NCI-H2029 treated with DMSO at 0.1 percent for 48 hours (cell line): ENCODE measurements at places on chromosomes 7 and 10.

DNA sequence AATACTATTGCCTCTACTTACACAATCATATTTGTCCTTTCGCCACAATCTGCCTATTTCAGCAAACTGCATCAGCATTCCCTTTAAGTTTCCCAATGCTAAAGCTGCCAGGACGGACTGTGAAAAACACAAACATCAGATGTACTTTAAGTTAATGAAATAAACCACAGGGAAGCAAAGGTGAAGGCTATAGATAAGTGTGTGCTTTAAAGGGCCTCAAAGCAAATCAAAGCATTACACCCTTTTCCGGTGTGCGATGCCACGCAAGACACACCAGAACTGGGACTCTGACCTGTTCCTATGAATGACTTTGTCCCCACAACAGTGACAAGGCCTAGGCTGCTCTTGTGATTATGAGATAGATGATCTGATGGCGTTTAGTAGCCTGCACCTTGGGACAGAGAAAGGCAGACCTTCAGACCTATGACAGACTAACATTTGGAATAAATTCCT, 23.4 kb downstream of the SLC26A3 start:
- DNase-seq: no peak

DNA sequence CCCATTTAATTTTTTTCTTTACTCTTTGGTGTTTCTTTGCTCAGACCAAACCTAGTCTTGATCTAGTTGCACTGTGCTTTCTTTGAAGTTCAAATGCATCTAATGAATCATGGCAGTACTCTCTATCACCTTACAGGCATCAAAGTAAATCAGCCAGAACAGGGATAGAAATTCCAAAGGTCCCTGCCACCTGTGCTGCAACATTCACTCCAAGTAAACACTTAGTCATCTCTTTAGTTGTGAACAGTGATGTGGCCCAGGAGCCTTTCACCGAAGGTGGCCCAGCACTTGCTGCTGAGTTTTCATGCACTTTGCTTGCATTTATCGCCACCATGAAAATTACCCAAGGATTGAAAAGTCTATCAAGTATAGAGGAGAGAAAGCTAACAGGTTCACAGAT, 314.1 kb upstream of the ETV1 start:
- DNase-seq: no peak

DNA sequence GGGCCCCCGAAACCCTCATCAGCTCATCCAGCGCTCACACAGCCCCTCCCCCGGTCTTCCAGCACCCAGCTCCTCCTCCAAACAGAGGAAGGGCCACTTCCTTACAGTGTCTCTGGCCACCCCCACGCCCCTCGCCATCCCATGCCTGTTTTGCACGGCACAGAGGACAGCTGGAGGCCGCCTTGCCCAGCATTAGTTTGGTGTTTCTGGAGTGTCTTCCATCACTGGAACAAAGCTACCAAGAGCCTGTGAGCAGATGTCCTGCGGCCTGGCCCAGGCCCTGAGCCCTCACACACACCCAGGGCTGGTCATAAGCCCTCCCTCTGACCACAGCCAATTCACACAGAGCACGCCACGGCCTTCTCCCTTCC, 82.3 kb downstream of the MAD1L1 start:
- no peak for DNase-seq

- DNase-seq: no peak
Measured at GRCh38 chr10:22246680-22247391, 29.0 kb upstream of the EBLN1 start.

- DNase-seq: no peak
Measured at GRCh38 chr10:114362826-114363355, 41.4 kb downstream of the AFAP1L2 start.

GRCh38 chr10:114283091-114283490, 44.0 kb downstream of the VWA2 start:
- DNase-seq: no peak

GRCh38 chr10:110009736-110010475, 2.1 kb downstream of the ADD3 start:
- no peak for DNase-seq

DNA sequence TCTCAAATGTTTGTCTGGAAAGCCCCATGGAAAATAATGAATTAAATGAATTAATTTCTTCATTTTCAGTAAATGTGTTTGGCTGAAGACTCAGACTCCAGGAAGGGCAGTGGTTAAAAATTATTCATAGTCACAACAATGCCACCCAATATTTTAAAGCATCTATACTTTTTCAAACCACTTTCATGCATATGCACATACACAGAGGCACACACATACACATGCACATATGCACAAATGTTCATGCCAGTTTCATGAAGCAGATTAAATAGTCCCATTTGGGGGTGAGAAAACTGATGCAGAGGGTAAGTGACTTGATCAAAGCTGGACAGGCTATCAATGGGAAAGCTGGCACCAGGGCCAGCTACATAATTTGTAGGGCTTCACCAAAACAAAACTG, 1.4 kb upstream of the PLA2G12B start:
- DNase-seq: no peak

GRCh38 chr7:116393654-116394053, 105.9 kb upstream of the CAV2 start:
- DNase-seq: no peak

GRCh38 chr7:158445421-158446175, 142.0 kb downstream of the PTPRN2 start:
- DNase-seq: no peak

GRCh38 chr7:98252425-98253054, 508 bp upstream of the TECPR1 start:
- peak; percentile 38 for DNase-seq

GRCh38 chr10:62582804-62583208, 208.6 kb downstream of the ZNF365 start:
- no peak for DNase-seq

DNA sequence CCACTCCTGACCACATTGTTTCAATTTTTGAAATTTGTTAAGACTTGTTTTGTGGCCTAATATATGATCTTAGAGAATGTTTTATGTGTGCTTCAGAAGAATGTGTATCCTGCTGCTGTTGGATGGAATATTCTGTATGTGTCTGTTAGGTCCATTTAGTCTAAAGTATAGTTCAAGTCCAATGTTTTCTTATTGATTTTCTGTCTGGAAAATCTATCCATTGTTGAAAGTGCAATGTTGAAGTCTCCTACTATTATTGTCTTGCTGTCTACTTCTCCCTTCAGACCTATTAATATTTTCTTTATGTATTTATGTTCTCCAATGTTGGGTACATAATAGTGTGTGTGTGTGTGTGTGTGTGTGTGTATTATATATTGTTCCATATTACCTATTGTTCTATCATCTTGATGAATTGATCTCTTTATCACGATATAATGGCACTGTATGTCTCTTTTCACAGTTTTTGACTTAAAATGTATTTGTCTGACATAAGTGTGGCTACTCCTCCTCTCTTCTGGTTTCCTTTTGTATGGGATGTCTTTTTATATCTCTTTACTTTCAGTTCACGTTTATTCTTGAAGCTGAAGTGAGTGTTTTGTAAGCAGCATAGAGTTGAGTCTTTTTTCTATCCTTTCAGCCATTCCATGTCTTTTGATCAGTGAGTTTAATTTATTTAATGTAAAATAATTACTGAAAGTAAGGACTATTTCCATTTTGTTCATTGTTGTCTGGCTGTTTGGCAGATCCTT, 61.3 kb downstream of the AKR1D1 start:
- no peak for DNase-seq

- DNase-seq: no peak
Measured at GRCh38 chr10:86828145-86828544, 71.7 kb downstream of the BMPR1A start.

DNA sequence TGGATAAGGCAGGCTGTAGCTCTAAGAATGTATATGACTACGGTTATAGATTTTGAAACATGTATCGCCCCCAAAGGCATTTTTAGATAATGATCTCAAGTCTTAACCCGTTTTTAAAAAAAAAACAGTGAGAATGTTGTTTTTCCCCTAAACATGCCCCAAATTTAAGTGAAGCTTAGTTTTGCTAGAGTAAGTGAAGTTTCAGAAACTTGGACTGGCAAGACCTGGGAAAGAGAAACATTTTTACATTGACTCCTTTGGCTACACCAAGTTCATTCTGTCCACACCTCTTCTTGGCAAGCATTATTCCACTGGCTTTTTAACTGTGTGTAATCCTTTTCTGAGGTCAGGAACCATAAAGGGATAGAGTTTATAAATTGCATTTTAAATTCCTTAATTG, 216.7 kb upstream of the CELF2 start:
- DNase-seq: no peak

DNA sequence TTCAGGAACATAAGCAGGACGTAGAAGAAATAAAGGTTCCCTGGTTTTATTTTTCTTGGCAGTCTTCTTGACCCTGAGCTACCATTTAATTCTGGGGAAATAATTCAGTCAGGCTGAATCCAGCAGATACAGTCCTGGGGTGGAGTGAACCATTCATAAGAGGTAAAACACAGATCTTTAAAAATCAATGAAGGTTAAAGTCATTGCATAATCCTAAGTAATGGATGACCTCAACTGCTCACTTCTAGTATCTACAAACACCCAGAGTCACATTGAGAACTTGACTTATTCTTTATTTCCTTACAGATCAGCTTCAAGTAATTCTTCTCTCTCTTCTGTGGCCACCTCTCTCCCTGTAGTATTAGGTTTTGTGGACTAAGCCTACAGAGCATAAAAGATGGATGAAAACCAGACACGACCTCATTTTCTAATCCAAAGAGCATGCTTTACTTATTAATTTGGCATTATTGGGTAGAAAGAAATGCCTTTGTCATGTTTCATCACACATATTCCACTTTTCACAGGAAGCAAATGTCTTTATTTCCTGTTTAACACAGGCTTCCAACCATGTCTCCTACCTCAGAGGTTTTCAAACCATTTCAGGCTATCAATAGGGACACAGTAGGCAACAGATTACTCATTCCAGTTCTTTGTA, 182.3 kb upstream of the IMMP2L start:
- DNase-seq: no peak

- DNase-seq: no peak
Measured at GRCh38 chr10:101611096-101611905, 23.2 kb downstream of the DPCD start.

GRCh38 chr7:47801423-47801822, 146.8 kb downstream of the PKD1L1 start:
- no peak for DNase-seq

DNA sequence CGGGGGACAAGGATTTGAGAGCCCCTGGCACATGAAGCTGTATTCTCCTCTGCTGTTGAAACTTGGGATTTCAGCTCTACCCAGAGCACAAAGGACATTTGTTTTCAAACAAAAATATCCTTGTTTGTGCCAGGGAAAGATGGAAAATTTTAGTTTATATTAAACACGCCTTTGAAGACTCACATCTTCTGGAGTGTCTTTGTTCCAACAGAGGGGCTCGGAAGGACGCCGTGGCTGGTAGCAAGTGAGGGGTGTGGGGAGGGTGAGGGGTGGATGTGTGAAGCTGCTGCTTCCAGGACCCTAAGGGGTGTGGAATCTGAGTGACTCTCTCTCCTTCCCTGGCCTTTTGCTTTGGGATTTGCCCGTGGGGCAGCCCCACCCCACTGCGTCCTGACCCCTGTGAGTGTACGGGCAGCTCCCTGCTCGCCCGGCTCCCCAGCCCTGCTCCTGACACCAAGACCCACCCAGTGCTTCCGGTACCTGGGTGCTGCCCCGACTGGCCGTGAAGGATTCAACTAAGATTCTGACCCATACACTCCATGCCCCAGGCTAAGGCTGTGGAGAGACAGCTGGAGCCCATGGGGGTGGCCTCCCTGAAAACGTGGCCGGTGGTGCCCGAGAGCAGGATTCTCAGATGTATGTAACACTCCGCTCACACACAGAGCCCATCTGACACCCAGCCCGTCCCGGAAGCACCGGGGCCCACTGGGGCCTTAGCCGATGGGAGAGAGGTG, 59.6 kb downstream of the ZRANB1 start:
- no peak for DNase-seq

GRCh38 chr10:105073999-105074398, 432.9 kb downstream of the SORCS3 start:
- DNase-seq: no peak

DNA sequence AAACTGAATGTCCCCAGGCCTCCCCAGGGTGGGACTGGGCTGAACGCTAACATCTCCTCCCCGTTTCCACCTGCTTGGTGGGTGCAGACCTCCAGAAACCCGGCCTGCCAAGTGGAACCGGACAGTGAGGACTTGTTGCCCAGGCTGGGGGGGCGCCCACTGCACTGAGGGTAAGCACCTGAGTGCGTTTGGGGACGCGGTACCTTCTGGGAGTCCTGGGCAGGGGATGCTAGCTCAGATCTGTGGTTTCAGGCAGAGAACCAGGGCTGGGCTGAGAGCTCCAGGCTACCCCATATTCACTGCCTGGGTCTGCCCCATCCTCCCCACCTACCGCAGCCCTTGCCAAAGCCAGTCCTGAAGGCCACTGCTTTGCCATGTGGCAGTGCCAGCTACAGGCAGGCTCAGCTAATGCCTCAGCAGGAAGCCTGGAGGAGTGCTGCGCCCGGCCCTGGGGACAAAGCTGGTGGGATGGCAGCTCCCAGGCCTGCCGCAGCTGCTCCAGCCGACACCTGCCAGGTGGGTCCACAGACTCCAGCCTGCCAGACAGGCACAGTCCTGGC, 3.5 kb upstream of the ZNF467 start:
- DNase-seq: no peak

- no peak for DNase-seq
Measured at GRCh38 chr10:34884272-34884952, 69.3 kb upstream of the PARD3 start.

DNA sequence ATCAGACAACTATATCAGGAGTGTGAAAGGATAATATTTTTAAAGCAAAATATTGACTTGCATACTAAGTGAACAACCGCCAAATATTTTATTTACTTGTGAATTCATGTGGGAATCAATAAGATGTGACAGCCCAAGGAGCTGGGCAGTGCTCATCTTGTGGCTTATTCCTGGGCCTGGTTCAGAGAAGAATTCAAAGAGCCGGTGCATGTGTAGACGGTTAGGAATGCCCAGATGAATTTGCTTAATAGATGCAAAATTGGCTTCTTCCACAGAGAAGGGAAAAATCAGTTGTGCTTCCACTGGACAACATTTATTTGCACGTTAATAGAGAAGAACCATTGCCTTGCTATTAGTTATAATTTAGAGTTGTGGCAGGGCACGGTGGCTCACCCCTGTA, 4.4 kb downstream of the MYL7 start:
- no peak for DNase-seq

GRCh38 chr10:63713191-63714144, 192.3 kb downstream of the REEP3 start:
- no peak for DNase-seq

DNA sequence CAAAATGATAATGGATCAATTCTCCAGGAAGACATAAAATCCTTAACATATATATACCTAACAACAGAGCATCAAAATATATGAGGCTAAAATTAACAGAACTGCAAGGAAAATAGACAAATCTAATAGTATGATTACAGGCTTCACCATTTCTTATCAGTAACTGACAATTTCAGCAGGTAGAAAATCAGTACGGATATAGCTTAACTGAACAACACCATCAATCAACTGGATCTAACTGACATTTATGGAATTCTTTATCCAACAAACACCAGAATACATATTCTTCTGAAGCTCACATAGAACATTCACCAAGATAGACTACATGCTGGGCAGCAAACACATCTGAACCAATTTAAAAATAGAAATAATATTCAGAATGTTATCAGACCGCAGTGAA, 121.1 kb upstream of the CDC14C start:
- DNase-seq: no peak
